ENCODE measurements at places on chromosomes 3 and 15.

GRCh38 chr3:127266186-127266585 is 21.7 kb downstream of the PRR20G start:
- no peak for DNase-seq

GRCh38 chr3:49877716-49878115 is 8.0 kb upstream of the CAMKV start:
- no peak for DNase-seq

DNA sequence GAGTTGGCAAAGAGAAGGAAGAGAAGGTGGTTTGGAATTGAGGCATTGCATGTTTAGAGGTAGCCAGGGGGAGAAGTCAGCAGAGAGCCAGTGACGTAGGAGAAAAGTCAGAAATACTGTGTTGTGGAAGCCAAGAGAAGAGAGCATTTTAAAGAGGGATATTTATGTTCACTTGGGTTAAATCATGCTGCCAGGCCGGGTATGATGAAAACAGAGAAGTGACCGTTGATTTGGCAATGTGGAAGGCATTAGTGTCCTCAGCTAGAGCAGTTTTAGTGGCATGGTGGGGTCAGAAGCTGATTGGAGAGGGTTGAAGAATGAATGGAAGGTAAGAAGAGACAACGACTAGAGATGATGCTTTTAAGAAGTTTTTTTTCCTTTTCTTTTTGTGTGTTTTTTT is 24.5 kb downstream of the RASA2 start:
- no peak for DNase-seq

DNA sequence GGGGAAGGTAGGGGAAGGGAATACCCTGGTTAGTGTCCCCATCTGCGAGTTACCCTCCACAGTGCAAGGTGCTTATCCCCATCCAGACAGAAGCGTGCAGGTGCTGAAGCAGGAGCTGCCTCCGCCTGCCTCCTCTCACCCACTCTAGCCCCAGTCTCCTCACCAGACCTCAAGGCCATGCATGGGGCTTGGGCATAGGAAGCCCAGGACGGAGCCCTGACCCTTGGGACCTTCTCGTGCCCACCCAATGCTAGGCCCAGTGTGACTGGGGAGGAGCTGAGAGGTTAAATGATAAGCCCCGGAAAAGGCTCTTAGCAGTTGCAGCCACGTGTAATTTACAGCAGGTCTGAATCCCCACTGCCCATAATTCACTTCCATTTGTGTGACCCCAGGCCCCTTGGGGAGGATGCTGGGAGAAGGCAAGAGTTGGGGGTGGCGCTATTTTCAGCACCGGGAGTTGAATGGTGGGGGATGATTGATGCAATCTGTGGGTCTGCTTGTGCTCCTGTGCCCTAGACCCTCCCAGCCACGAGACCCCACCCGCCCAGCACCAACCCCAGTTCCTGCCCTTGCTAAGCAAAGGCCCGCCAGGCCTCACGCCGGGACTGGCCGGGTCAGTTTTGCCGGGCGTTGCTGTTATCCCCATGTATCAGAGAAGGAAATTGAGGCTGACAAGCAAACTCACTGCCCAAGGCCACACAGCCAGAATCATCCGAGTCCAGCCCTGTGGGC is 14.5 kb upstream of the PLXND1 start:
- no peak for DNase-seq

GRCh38 chr3:33937628-33938027 is 139.2 kb downstream of the PDCD6IP start:
- DNase-seq: no peak

- DNase-seq: no peak
These were observed 27.0 kb downstream of the CHCHD6 start for GRCh38 chr3:126731044-126731443.

- DNase-seq: no peak
These were observed 95.4 kb downstream of the PLOD2 start for GRCh38 chr3:146065573-146066006.

DNA sequence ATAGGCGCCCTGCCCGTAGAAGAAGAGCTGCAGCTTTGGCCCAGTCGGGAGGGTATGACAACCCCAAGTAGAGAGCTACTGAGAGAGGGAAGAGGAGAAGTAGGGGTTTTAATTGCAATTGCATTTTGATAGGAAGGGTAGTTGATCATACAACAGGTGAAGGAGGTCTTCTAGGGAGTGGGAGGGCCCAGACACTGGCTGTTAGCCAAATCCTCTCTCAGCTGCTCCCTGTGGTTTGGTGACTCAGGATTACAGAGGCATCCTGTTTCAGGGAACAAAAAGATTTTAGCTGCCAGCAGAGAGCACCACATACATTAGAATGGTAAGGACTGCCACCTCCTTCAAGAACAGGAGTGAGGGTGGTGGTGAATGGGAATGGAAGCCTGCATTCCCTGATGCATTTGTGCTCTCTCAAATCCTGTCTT is 408.9 kb upstream of the THBS1 start:
- no peak for DNase-seq

- DNase-seq: no peak
These were observed 596.7 kb downstream of the FGF12 start for GRCh38 chr3:192130534-192131132.

GRCh38 chr3:71421820-71422566 is 161.5 kb downstream of the FOXP1 start:
- no peak for DNase-seq

- no peak for DNase-seq
These were observed 73.9 kb downstream of the ATP10A start for GRCh38 chr15:25789211-25789610.

- no peak for DNase-seq
These were observed 33.2 kb upstream of the MME start for GRCh38 chr3:155046935-155047334.

- DNase-seq: no peak
These were observed 65.5 kb upstream of the HRH1 start for GRCh38 chr3:11088831-11089230.

DNA sequence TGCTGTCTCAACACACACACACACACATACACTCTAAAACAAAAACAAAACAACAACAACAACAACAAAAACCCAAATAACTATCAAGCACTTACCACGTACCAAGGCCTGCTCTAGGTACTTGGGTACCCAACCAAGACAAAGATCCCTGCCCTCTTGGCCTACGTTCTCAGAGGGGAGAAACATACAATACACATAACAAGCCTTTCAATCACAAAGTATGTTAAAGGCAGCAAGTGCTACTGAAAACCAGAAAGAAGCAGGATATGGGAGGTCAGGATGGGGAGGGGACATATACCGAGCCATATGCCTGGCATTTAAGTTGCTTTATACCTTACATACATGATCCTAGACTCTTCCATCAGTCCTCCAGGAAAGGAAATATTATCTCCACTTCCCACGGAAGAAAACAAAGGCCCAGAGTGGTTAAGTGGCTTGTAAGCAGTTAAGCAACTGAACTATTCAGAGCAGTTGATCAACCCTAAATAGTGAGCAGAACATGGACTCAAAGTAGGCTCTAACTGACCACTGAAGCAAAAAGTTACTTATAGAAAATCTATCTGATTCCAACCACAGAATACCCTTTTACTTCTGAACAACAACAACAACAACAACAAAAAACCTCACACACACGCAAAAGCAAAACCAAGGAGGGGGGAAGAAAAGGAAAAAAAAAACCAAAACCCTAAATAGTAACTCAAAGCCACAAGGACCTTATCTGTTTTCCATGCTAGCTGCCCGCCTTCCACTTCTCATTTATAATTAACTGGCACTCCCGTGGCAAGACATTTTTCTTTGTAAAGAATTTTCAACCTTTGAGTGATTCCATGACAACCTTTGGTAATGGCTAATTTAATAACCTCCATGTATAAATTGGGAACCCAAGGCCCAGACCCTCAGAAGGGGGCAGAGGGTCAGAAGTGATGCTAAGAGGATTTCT is 21.0 kb downstream of the PRICKLE2 start:
- DNase-seq: no peak

GRCh38 chr3:139198929-139199328 is 144.9 kb upstream of the MRPS22 start:
- no peak for DNase-seq

GRCh38 chr3:131393868-131394267 is 12.3 kb downstream of the NUDT16 start:
- no peak for DNase-seq

- no peak for DNase-seq
These were observed 47.5 kb downstream of the ACAP2 start for GRCh38 chr3:195395208-195395816.

DNA sequence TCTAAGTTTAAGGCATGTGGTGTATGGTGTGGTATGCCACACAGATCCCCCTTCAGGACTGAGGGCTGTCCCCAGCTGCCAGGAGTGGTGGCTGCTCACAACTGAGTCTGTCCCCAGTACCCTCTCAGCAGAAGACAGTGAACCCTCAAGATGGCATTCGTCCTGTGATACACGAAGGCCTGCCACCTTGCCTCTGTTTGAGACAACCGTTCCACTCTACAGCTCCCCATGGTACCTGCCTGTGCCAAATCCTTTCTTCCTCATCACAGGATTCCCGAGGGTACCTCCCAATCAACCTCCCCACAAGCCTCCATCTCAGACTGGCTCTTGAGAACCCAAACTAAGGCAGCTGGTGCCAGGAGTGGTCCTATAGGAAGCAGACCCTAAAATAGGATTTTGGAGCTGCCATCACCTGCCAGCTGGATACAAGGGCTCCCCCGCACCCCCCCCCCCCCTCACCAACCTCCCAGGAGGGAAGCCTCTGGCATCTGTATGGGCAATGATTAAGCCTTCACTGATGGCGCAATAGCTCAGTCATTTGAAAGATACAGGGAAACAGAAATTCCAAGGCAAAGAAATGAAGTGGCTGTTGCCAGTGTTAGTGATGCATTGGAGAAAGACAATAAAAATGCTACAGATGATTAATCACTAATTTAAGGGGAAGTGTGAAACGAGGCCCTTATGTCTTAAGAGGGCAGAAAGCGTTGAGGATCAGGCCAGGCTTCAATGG is 230.0 kb upstream of the LYSMD4 start:
- no peak for DNase-seq

- DNase-seq: no peak
These were observed 34.0 kb downstream of the PCSK6 start for GRCh38 chr15:101455291-101456025.

- DNase-seq: no peak
These were observed 33.2 kb downstream of the ST3GAL6 start for GRCh38 chr3:98796334-98796733.

GRCh38 chr3:120153294-120153693 is 59.0 kb upstream of the GSK3B start:
- DNase-seq: no peak

GRCh38 chr3:75048650-75049049 is 434.2 kb upstream of the CNTN3 start:
- DNase-seq: no peak

DNA sequence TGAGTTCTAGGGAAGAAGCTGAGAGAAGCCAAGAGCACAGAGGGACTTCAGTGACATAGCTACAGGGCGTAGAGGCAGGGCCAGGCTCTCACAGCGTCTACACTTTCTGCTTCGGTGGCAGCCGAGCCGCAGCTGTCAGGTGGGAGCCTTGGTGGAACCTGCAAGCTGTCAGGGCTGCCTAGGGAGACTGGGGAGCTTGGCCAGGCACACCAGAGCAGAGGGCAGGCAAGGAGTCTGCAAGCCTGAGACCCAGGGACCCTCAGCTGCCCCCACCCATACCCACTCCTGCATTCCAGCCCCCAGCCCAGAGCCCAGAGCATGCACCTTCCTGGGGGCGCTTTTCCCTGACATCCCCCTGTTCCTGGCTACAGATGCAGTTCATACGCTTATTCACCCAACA is 13.4 kb upstream of the KLF15 start:
- DNase-seq: no peak

GRCh38 chr3:25618028-25618427 is 46.7 kb downstream of the TOP2B start:
- no peak for DNase-seq

DNA sequence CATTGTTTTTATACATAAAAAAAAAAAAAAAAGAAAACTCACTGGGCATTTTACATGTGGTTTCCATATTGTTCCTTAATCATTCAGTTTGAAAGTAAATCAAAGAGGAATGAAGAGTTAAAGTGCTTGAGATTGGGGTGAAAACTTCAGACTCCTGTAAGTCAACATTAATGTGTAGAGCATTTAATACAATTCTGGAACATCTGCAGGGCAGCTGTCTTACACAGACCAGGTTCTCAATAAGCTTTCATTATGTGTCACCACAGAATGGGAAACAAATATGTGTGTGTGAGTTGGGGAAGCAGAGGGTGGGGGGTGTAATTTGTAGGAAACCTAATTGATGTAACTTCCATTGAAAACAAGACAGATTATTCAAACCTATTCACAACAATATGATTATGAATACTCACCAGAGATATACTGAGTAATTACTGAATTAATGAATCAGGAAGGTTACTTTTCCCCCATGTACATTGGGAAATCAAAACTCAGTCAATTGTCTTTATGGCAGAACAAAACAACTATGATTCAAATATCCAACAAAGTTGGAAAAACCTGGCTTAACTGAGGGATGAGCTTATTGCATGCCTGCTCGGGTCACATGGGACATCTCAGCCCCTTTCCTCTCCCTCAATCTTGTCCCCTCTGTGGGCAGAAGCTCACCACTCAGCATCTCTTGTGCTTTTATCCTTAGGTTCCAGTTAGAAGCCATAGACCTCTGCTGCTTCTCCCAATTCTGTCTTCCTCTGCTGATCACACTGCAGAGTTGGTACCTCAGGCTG is 281.2 kb upstream of the THBS1 start:
- no peak for DNase-seq

DNA sequence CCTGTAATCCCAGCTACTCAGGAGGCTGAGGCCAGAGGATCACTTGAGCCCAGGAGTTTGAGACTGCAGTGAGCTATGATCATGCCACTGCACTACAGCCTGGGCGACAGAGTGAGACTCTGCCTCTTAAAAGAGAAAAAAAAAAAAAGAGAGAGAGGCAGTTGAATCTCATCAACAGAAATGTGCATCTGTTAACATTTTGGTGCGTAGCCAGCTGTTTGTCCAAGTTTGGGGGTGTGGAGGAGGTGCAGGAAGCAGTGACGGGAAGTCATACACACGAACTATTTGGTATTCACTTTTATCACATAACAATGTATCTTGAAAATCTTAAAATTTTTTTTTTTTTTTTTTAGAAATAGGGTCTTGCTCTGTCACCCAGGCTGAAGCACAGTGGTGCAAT is 18.2 kb upstream of the CEMIP start:
- DNase-seq: no peak

DNA sequence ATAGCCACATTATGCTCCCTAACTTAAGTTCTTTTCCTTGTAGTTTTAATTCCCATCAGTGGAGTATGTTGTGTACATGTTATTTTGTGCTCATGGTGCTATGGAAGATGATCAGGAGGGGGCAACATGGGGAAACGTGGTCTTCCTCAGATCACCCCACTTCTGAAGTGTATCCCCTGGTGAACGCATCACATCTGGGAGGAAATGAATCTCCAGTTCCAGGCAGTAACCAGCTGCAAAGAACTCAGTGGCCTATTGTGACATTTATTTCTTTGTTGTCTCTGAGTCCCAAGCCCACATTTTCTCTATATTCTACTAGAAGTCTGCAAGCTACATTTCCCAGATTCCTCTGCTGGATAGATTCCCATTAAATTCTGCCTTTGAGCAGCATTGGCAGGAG is 217.0 kb downstream of the SATB1 start:
- no peak for DNase-seq

Measured in activated T-helper 1 cell treated with Interleukin-2 at 50 U/mL for 16 hours (primary cell).